ENCODE measurements at places on chromosomes 12 and 14.
A peak's percentile ranks its signal among the peaks of the same experiment; 100 is the strongest.

- DNase-seq, result no peak
Observed at GRCh38 chr12:87921621-87922020, 107.6 kb downstream of the C12orf50 start.

- DNase-seq, result no peak
Observed at GRCh38 chr14:101506926-101507835, 54.1 kb upstream of the DIO3 start.

DNA sequence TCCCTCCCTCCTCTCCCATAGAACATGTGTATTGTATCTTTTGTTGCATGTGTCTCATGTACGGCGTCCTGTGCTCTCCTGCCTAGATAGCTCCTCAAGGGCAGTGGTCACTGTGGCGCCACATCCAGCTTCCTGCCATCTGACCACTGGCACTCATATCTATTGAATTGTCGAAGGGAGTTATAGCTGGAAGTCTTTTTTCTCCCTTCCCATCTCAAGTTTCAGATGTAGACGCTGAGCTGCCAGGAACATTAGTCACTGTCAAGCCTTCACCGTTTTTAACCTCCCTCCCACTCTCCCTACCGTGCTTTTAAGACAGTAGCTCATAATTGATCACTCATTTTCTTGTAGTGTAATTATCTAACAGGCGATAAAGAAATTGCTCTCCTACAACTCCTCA lies 33.0 kb downstream of the MTHFD1 start:
- peak; percentile 73 for DNase-seq

GRCh38 chr14:66507181-66507721 lies 696 bp upstream of the GPHN start:
- no peak for DNase-seq

Data from IMR-90 (cell line).